GDM1 (cell line): ENCODE measurements at places on chromosomes 4 and X.

DNA sequence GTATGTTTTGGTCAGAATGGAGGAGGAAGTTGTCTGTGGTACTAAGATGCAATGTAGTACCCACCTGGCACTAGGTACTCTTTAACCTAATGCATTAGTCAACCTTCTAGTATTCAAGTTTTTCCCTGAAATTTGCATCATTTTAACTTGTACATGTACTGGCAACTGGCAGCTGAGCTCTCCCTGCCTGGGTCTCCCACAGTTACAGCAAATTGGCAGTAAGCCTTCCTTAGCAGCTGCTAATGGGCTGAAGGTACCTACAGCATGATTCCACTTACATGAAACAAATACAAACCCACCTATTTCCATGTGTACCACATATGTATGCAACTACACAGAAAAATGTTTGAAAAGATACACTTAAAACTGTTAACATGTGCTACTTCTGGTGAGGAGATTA lies 8.1 kb upstream of the KLHL2 start:
- DNase-seq = no peak

GRCh38 chrX:103640401-103641155 lies 11.8 kb downstream of the TCEAL1 start:
- no peak for DNase-seq

DNA sequence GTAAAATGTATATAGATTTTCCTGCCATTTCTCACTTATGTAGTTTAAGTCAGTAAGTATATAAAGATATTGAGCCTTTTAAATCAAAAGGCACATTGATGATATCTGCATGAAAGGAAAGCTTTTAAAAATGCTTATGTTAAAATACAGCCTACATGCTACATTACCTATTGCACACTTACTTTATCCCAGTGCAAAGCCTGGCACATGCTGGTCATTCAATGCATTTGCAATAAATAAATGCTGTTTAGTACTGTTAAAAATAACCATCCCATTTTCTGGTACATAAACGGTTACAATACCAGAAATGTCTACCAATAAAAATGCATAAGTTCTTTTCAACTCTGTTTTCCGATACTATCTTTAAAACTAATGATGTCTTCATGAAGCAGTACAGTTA lies 22.1 kb upstream of the SPATA4 start:
- DNase-seq = no peak

- DNase-seq = no peak
Observed at GRCh38 chr4:77132652-77133312, 24.2 kb upstream of the CCNG2 start.

DNA sequence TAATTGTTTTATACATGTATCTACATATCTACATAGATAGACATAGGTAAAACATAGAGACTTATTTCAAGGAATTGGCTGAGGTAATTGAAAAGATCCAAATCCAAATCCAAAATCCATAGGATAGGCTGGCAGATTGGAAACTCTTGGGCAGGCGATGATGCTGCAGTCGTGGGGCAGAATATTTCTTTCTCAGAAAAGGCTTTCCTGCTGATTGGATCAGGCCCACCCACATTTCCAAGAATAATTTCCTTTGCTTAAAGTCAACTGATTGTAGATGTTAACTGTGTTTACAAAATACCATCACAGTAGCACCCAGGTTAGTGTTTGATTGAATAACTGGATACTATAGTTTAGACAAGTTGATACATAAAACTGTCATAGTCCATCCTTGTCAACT lies 27.2 kb downstream of the STIM2 start:
- no peak for DNase-seq

DNA sequence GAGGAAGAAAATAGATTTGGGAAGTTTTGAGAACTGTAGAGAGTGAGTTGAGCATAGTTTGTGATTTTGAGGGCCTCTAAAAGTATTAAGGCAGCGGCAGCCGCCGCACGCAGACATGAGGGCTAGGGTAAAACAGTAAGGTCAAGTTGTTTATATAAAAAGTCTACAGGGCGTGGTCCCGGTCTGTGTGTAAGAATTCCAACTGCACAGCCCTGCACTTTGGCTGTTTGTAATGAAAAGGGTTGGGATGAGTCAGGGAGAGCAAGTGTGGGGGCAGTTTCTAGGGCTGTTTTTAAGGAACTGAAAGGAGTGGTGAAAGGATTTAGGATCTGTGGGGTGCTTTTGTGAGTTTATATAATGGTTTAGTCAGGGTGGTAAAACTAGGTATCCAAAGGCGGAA lies 55.0 kb downstream of the BEX3 start:
- DNase-seq = no peak
